ENCODE measurements at places on chromosomes 1 and 21. TPM values are rescaled to one million over a fixed set of nuclear protein-coding genes. Genes with fewer than 3 reads are reported as not detected.

AADACL3 gene
- total RNA-seq: 5.8 TPM

- no peak for DNase-seq
Observed at GRCh38 chr1:218242171-218242570, 42.9 kb upstream of the RRP15 start.

GRCh38 chr1:83075107-83075506, 923.8 kb downstream of the TTLL7 start:
- DNase-seq: no peak

DNA sequence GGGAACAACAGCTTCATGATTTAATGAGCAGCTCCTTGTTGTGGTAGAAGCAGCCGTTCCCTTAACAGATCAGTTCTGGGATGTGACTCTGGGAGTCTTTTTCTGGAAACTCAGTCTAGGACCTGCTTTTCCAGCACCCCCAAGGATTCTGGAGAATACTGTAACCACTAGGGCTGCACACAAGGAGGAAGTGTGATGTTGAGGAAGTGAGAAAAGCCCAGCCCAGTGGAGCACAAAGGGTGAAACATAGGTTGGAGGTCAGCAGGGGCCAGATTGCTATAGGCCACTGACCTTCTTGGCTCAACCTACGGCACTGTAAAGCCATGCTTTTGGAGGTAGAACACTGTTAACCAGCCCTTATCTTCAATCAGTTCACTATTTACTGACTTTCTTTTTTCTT, 10.1 kb upstream of the PLA2G5 start:
- no peak for DNase-seq

DNA sequence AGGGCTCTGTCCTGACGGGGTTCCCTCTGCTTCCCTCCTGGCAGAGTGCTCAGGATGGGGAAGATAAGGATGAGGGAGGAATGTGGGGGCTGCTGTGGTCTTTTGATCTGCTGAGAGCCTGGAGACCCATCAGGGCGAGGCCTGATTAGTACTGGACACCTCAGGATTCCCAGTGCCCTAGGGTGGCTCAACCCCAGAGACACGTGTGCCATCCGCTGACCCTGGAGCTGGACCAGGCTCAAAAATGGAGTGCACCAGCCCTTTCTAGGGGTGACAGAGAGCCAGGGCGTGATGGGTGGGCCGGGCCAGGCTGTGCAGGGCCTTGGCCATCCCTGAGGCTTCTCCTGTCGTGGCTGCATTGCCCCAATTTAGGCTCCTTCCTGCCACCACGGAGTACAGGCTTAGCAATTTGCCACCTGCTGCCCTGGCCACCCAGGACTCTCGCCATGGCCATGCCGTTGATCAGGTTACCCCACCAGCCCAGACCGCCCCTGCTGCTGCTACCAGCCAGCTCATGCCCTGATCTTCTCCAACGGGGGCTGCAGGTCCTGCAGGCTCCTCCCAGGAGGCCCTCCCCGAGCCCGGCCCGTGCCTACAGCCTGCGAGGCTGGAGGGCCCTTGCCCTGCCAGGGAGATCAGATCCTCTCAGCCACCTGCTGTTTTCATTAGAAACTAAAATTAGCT, 9.5 kb downstream of the WNT4 start:
- DNase-seq: no peak
